ENCODE measurements at places on chromosomes 7 and 10.

DNA sequence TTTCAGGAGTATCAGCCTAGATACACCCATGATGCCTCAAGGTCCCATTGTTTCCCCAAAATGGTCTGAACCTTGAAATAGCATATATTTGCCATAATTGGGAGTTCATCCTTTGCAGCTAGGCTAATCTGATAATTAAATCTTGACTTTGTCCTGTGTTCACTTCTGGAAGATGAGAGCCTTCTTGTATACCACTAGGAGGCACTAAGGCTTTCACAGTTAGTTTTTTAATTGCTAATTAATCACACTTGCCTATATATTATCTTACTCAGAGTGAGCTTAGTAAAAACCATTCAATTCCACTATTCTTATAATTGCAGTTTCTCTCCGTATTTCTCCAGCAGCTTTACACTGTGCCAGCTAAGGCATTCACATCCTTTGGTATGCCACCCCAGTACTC lies 48.7 kb upstream of the MAGI2 start:
- DNase-seq = no peak

DNA sequence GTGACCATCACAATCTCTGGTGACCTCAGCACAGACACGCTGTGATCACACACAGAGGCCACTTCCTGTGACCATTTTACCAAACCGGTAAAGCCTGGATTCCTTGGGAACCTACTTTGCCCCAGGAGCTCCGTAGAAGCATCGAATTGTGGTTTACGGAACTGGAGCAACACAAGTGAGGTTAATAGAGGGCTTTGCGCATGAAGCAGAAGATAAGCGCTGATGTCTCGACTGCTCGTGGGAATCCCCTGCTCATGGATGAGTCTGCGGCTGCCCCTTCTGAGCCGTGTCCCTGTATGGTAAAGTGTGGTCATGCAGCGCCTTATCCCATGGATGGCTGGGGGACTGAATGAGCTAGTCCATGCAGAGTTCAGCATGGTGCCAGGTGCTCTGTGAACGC lies 53.6 kb downstream of the VIPR2 start:
- no peak for DNase-seq

GRCh38 chr7:146090023-146090645 lies 26.5 kb upstream of the CNTNAP2 start:
- DNase-seq = no peak

DNA sequence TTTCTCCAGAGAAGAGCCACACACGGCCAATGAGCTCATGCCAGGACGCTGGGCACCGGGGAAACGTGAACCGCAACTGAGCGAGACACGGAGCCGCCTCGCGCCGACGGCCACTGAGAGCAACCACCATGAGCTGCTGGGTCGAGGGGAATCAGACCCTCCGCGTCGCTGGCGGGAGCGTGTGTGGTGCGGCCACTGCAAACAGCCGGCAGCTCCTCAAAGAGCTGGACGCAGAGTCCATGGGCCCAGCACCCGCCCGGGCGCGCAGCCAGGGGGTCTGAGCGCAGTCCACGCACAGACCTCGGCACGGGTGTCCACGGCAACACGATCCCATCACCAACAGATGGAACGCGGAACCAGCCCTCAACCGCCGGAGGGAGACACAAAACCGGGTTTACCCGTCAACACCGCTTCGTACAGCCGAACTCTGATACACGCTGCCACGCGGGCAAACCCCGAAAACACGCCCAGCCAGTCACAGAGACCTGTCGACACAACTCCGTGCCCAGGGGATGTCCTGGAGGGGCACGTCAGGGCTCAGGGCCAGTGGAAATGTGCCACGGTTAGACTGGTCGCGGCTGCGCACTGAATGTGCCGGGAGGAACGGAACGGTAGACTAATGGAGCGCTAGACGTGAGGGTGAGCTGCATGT lies 147.1 kb downstream of the ELFN1 start:
- no peak for DNase-seq

DNA sequence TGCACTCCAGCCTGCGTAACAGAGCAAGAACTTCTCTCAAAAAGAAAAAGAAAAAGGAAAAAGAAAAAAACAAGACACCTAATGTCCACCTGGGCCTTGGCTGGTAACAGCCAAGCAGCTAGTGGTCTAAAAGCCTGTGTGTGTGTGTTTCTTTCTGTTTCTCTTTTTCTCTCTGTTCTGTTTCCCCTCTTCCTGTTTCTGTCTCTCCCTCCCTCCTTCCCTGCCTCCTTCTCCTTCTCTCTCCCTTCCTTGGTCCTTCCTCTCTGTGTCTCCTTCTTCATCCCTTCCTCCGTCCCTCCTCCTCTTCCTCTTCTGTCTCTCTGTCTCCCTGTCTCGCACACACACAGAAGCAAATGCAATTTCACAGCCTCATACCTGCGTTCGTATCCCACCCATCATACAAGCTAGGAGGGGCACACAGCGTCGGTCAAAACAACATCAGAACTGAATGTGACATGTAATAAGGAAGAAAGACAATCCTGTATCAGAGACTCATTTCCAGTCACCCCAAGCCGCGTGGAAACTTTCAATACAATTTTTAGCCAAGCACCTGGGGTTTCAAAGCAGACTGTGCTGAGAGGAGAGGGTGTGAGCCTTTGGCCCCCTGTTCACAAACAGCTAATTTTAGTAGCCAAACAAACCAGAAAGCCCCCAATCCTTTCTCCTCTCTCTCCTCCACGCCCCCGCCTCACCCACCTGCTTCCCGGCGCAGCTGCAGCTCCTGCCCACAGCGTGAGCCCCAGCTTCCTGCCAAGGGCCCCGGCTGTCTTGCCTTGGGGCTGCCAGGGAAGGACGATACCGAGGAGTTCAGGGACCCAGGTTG lies 50.2 kb upstream of the GNA12 start:
- DNase-seq = no peak
